ENCODE measurements at places on chromosomes 5 and 9. TPM values are rescaled to one million over a fixed set of nuclear protein-coding genes. Genes with fewer than 3 reads are reported as not detected.

The CAMK4 gene
- total RNA-seq: 0.44 TPM

The NR2F1 gene
- 30.5 TPM for total RNA-seq

DNA sequence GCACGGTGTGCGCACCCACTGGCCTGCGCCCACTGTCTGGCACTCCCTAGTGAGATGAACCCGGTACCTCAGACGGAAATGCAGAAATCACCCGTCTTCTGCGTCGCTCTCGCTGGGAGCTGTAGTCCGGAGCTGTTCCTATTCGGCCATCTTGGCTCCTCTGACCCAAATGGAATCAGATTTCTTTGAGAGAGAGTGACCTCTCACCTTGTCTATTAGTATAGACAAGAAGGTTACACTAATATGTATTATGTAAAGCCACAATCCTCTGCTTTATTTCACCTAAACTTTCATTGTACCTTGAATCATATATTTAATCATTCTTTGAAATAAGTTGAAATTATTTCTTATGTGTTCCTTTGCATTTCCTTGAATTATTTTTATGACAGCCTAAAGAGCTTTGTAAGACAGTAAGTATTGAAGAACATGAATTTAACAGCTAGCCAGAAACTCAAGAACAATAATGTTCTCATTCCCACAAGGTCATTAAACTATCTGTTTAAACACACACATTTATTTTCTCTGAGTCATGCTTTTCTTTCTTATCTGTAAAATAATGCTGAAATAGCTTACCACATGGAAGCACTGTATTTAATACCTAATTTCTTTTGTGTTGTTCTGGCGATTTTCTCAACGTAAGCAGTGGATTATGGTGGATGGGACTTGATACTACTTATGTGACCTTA is 91.8 kb upstream of the DMRTA1 start:
- DNase-seq: no peak

GRCh38 chr9:110101531-110102161 is 106.3 kb downstream of the C9orf152 start:
- peak; percentile 24 for DNase-seq

Measured in lung microvascular endothelial cell (primary cell).